Central memory CD4-positive, alpha-beta T cell (primary cell): ENCODE measurements at places on chromosomes 12 and 14.

DNA sequence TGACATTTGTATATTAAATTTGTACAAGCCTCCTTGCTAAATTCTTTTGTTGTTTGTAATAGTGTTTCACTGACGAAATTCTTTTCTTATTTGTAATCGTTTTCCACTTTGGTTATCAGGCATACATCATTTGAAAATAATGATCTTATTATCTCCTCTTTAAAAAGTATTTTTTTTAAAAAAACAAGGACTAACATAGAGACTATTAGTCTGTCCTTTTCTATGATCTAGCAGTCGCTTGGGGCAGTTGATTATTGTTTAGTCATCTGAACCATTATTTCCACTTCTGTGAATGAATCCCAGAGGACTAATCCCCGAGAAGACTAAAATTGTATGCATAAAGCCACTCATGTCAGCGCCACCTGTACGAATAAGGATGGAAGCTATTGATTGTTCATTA, 11.5 kb downstream of the ADGRD1 start:
- DNase-seq: no peak

DNA sequence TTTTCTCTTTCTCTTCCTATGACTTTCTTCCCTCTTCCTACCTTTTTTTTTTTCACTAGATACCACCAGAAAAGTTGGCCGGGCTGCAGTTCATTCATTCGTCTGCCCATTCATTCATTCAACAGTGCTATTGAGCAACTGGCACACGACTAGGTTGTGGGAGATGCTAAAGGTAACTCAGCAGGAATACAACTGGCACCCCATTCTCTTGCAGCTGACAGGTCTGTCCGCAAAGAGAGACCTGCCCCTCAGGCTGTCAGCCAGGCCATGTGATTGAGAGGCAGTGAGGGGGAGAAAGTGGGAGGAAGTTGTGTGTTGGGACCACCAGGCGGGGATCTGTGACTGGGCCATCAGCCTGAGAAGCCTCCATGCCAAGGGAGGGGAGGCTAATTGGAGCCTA, 105.2 kb downstream of the TSPAN9 start:
- DNase-seq: no peak

GRCh38 chr12:113462117-113462774, 9.4 kb downstream of the LHX5 start:
- DNase-seq: peak; percentile 42

- DNase-seq: no peak
Observed at GRCh38 chr12:5014269-5014668, 29.4 kb upstream of the KCNA5 start.

GRCh38 chr12:79351251-79351650, 339.5 kb downstream of the PAWR start:
- no peak for DNase-seq

- no peak for DNase-seq
Observed at GRCh38 chr12:58504143-58504938, 416.0 kb downstream of the LRIG3 start.

- DNase-seq: no peak
Observed at GRCh38 chr14:90179809-90180779, 76.3 kb upstream of the PSMC1 start.

- peak; percentile 87 for DNase-seq
Observed at GRCh38 chr14:101731187-101732080, 30.1 kb upstream of the PPP2R5C start.

- DNase-seq: no peak
Observed at GRCh38 chr12:51961834-51962233, 10.3 kb downstream of the ACVR1B start.

DNA sequence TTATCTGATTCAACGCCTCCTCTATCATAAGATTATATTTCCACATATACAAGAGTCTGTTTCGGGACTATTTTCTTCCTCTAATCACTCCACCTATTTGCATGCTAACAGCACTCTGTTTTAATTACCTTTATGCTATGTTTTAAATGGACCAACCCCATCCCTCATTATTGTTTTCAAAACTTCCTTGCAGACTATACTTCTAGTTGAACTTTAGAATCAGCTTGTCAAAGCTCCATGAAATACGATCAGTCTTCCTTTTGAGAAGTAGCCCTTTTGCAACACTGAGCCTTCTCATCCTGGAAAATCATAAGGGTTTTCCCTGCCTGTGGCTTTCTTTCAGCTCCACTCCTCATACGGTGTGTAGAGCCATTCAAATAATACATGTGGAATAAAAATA, 36.9 kb downstream of the ATG14 start:
- DNase-seq: no peak

DNA sequence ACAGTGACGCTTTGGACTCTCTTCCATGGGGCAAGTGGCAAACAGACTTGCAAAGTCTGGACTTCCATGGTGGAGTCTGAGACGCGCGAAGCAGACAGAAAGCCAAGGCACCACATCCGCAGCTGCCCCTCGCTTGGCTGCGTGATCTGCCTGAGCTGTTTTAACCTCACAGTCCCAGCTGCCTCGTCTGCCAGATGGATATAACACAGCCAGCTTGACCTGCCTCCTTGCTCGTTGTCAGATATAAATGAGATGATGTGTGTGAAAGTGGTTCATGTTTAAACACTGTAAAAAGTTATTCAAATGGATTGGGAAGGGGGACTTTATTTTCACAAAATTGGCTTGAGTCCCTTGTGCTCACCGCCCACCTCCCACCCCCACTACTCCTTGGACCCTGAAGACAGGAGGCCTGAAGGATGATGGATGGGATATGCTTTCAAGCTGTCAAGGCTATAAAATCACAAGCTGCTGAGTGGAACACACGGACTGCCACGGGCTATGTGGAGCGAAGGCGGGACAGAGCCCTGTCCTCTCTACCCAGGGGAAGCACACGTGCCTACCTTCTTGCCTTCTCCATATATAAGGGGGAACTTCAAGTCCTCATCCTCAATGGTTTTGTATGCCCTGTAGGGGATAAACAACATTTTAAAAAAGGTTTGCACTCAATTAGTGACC, 226.9 kb downstream of the MON2 start:
- no peak for DNase-seq

- DNase-seq: no peak
Observed at GRCh38 chr12:124039276-124039675, 66.3 kb downstream of the ZNF664 start.

DNA sequence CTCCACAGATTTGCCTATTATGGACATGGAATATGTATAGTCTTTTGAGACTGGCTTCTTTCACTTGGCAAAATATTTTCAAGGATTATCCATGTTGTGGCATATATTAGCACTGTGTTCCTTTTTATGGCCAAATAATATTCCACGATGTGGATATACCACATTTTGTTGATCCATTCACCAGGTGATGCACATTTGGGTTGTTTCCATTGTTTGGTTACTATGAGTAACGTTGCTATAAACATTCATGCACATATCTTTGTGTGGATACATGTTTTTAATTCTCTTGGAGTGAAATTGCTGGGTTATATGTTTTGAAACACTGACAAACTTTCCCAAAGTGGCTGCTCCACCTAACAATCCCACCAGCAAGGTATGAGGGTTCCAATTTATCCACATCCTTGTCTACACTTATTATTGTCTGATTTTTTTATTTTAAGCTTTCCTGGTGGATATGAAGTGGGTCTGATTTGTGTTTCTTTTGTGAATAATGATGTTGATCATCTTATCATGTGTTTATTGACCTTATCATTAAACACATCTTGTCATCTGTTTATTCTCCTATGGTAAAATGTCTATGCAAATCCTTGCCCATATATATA, 116.2 kb upstream of the FRMD6 start:
- no peak for DNase-seq

DNA sequence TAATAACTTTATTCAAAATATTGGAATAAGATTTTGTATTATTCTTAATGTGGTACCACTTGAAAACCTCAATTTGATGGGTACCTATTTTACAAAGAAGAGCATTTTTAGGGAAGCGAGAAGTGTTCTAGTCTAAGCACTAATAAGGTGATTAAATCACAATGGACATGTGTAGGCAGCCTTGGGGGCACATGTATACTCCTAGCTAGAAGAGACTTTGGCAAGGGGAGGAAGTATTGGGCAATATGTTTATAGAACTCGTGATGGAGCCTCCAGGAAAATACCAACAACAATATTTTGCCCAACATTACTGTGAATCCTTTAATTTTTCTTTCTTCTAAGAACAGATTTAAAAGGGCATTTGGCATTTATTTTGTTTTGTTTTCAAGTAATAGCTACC, 280.3 kb downstream of the ADAMTS20 start:
- DNase-seq: no peak

- no peak for DNase-seq
Observed at GRCh38 chr12:124648710-124649384, 81.4 kb upstream of the NCOR2 start.

- no peak for DNase-seq
Observed at GRCh38 chr14:54866588-54866987, 36.0 kb downstream of the GCH1 start.

- no peak for DNase-seq
Observed at GRCh38 chr12:100395811-100396210, 38.9 kb downstream of the SLC17A8 start.

- DNase-seq: no peak
Observed at GRCh38 chr14:21999402-21999801, 325.8 kb upstream of the OR4E1 start.

DNA sequence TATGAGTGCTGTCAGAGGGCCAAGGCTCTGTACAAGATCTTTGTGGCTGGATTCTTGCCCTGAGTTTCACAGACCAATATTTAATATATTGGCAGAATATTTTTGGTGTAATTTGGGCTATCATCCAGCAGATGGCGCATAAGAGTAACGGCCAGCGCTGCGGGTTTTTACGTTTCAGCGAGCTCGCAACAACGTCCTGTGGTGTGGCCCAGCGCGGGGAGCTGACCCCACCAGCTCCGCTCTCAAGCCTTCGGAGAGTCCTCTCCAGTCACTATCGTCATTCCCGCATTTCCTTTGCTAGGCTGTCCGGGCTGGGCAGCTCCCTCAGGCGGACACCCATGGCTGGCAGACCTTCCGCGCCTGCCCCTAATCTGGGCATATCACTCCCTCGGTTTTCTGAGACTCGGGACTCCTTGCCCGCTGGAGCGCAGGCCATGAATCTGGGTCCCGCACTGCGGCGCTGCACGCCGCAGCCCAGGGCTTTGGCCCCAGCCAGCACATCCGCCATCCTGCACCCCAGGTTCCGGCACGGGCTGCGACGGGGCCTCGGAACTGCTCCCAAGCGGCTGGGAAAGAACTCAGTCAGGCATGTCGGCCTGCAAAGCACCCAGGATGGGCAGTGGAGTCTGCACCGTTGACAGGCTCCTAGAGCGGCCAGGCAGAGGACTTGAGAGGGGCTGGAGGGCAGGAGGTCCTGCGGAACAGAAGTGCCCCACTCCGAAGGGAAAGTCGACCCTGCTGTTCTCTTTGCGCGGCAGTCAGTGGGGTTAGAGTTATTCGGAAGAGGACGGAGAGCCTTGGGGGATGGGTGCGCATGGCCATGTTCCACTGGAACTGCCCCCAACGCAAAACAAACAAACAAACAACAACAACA, 18.4 kb downstream of the OLR1 start:
- DNase-seq: peak; percentile 50

- no peak for DNase-seq
Observed at GRCh38 chr14:57875985-57876384, 10.1 kb upstream of the SLC35F4 start.

DNA sequence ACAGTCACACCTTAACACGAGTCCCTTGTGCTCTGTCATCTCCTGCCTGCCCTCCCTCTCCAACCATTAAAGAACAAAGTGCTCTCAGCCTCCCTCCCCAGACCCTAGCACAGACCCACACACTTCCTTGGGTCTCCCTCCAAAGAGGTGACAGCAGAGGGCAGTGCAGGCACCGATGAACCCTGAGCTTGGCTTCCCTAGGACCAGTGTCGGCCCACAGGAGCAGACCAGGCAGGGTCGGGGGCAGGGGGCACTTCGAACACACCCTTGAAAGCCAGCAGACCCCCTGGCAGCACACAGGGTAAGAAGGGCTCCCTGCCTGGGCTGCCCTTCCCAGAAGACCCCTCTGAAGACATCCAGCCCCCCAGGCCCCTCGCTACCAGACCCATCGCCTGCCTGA, 7.0 kb downstream of the CDK2AP1 start:
- DNase-seq: no peak

- DNase-seq: no peak
Observed at GRCh38 chr12:25689996-25690501, 137.0 kb upstream of the LMNTD1 start.

- peak; percentile 19 for DNase-seq
Observed at GRCh38 chr12:115998119-115998633, 279.3 kb downstream of the MED13L start.

GRCh38 chr14:68501171-68501570, 291.7 kb downstream of the ZFP36L1 start:
- DNase-seq: no peak

- DNase-seq: no peak
Observed at GRCh38 chr12:121966959-121967358, 48.6 kb downstream of the CFAP251 start.

DNA sequence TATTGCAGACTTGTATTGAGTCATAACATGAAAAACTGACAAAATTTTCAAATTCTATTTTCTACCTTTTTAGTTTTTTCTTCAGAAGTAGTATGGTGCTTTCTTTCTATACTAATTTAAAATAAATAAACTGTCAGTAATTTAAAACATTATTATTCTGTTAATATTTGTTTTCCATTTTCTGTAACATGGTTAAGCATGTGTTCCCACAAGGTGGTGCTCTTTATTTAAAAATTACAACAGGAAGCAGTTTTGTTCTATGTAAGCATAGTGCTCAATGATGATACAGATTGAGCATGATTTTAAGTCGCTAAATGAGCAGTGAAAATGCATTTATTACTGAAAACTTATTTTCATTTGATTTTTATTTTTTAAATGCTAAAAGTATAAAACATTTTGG, 114.6 kb downstream of the PPFIA2 start:
- DNase-seq: peak; percentile 28

DNA sequence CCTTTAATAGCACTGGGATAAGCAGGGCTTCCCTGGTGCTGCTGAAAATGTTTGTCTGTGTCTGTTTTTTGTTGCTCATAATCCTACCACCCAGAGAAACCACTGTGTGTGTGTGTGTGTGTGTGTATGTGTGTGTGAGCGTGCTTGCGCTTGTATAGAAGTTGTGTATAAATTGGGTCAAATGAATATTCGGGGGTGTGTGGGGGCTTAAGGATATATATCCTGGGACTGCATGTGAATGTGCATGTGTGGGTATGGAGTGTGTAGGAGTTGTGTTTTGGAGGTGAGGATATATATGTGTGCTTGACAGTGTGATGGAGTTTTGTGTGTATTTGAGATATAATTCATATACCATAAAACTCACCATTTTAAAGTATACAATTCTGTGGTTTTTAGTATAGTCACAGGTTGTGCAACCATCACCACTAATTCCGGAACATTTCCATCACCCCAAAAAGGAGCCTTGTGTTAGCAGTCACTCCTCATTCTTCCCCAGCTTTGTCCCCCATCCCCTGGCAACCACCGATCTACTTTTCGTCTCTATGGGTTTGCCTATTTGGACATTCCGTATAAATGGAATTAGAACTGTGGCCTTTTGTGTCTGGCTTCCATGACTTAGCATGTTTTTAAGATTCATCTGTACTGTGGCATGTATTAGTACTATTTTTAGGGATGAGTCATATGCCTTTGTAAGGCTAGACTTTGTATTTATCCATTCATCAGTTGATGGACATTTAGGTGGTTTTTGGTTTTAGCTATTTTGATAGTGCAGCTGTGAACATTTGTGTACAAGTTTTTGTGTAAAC, 25.6 kb downstream of the TCTN1 start:
- DNase-seq: no peak
